ENCODE measurements at places on chromosomes 1 and 21.

- no peak for DNase-seq
Observed at GRCh38 chr1:204506201-204506968, 9.8 kb upstream of the MDM4 start.

DNA sequence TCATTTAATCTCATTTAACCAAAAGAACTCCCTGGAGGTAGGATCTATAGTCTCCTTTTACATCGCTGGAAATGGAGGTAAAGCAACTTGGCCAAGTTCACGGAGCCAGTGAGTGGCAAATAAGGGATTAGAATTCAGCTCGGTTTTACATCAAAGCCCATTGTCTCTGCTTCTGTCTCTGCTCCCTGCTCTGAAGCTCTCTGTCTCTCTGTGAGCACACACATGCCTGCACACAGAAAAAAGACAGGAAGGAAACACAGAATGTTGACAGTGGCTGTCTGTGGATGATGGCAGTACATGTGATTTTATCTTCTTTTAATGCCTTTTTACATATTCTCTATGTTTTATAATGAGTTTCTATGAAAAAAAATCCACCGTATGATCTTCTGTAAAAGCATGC is 8.9 kb upstream of the DHRS3 start:
- DNase-seq, result no peak

DNA sequence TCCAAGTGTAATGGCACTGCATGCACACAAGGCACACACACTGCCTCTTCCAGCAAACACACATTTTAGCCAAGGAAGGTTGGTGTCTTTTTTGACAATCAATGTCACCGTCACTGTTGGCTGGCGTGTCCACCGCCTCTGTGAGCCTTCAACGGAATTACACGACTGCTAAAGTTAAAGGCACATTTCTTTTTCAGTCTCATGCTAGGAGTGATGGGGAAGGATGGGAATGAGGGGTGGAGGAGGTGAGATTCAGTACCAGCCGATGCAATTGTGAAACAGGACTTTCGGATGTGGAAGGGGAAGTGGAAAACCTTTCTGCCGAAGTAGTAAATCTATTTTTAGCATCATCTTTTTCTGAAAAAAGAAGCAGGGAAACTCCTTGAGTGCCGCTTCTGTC is 1.4 kb downstream of the ELAVL4 start:
- no peak for DNase-seq

GRCh38 chr1:108046026-108046425 is 81.0 kb upstream of the VAV3 start:
- no peak for DNase-seq

DNA sequence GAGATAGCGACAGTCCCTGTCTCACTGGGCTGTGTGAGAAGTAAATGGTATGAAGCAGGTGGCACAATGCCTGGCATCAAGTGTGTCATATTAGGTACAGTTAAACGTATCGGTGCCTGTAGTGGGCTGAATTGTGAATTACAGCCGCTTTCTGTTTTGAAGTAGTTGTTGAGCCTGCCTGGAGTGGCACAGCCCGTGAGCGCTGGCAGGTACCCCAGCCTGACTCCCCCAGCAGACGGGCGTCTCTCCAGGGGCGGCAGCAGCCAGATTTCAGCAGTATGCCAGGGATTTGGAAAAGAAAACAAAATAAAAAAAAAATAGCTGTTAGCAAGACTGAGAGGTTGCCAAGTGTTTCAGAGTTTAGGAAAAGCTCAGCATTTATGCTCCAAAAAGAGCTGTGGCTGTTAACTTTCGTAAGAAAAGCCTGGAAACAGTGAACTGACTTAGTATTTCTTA is 26.6 kb upstream of the GPR153 start:
- no peak for DNase-seq

- DNase-seq, result peak; percentile 27
Observed at GRCh38 chr1:61184040-61184713, 101.8 kb downstream of the NFIA start.

DNA sequence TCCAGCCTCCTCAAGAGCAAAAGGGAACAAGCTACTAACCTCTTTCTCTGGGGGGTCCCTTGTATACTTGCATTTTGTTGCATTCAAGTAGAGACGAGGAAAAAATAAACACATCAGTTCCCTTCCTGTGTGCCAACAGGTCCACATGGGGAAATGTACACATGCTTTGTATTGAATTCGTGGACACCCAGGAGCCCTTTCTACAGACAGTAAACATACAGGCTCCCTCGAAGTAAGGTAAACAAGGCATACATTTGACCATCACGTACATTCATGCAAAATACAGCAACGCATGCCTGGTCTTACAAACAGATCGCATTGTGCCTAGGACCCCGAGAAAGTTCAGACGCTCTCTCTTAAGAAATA is 1.1 kb downstream of the KCND3 start:
- no peak for DNase-seq

DNA sequence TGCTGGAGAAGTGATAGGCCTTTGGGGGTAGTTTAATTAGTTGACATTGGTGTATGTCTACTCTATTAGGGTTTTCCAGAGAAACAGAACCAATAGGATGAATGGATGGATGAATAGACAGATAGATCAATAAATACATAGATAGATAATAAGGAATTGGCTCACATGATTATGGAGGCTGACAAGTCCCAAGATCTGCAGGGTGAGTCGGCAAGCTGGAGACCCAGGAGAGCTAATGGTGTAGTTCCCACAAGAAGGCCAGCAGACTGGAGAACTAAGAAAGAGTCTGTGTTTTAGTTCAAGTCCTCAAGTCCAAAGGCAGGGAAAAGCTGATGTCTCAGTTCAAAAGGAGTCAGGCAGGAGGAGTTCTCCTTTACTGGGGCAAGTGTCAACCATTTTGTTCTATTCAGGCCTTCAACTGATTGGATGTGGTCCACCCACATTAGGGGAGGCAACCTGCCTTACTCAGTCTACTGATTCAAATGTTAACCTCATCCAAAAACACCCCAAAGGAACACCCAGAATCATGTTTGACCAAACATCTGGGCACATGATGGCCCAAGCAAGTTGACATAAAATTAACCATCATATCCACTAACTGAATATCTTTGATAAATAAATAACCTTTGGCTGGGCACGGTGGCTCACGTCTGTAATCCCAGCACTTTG is 4.5 kb upstream of the SDE2 start:
- DNase-seq, result no peak

- DNase-seq, result no peak
Observed at GRCh38 chr1:224456637-224456953, 22.0 kb upstream of the WDR26 start.

- DNase-seq, result no peak
Observed at GRCh38 chr1:5690898-5691297, 301.3 kb downstream of the NPHP4 start.

GRCh38 chr1:151546011-151546925 is 6.2 kb downstream of the TUFT1 start:
- no peak for DNase-seq

DNA sequence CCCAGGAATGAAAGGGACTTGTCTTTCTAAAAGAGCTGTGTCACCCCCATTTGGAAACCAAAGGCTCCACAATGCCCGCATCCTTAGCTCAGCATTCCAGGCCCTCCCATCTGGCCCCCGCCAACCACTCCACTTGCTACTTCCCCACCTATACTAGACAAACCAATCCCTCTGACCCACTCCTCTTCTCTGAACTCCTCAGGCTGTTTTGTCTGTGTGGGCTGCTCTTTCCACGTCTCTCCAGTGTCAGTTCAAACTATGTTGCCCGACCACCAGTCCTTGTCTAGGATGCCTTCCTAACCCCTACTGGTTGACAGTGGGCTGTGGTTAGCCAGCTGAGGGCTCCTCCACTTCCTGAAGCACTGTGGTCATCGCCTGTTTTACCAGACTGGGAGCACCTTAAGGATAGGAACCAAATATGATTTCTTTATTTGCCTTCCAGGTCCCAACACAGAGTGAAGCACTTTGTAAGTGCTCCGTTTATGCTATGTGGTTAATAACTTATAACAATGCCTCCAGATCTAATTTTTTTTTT is 8.1 kb upstream of the COA7 start:
- no peak for DNase-seq

- no peak for DNase-seq
Observed at GRCh38 chr1:114395863-114396262, 115.1 kb downstream of the TRIM33 start.

DNA sequence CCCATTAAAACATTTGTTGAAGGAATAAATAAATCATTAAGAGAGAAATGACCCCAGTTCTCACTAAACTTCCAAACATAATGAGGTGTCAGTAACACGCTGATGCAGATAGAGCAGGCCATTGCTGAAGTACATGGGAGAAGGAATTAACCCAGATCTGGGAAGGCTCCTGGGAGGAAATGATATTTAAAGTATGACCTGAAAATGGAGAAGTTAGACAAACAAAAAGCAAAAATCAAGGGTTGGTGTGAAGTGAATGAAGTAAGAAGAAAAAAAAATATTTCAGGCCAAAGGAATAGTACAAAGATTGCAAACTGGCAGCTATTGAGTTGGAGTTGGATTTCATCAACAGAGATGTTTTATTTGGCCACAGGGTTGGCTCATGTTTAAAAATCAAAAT is 71.4 kb downstream of the RGS2 start:
- no peak for DNase-seq

GRCh38 chr1:202982715-202983430 is 15.8 kb upstream of the CYB5R1 start:
- DNase-seq, result no peak

GRCh38 chr1:53327182-53327913 is 522 bp downstream of the LRP8 start:
- DNase-seq, result no peak

- no peak for DNase-seq
Observed at GRCh38 chr1:224407571-224408293, 26.9 kb downstream of the WDR26 start.

DNA sequence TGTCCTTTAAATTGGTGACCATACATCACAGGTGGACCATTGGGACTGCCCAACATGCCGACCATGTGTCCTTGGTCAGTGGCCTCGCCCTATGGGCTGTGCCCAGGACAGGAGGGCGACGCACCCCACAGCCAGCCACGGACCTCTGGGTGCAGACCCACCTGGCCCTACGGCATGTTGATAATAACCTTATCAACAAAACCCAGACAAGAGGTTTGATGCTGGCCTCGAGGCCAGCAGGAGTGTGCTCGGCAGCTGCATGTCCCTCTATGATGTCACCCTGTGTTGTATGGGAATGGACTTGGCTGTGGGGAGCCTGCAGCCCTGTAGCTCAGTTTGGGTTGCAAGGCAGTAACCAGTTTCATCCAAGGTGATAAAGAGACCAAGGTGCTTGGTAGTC is 32.1 kb downstream of the SLC37A1 start:
- no peak for DNase-seq

DNA sequence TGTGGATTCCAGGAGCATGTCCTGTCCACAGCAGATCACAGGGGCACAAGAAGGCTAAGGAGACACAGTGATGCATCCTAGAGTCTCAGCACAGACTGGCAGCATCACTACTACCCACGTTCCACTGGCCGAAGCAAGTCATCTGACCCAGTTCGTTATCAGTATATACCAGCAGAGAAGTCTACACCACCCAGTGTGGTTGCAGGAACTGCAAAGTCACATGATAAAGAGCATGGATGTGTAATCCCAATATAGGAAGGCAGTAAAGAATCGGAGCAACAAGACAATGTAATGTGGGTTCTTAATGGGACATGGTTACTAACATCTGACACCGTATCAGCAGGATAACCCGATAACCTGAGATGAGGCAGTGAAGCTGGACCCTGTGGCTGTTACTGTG is 246.6 kb downstream of the RRAGC start:
- no peak for DNase-seq

GRCh38 chr1:39861003-39861402 is 22.3 kb downstream of the TRIT1 start:
- DNase-seq, result no peak

- DNase-seq, result no peak
Observed at GRCh38 chr1:228030451-228031201, 23.8 kb downstream of the WNT3A start.

GRCh38 chr1:111630567-111630966 is 11.0 kb downstream of the RAP1A start:
- DNase-seq, result no peak

- DNase-seq, result no peak
Observed at GRCh38 chr1:202811296-202812175, 782 bp downstream of the PCAT6 start.

- no peak for DNase-seq
Observed at GRCh38 chr1:193520472-193520871, 334.1 kb upstream of the B3GALT2 start.

DNA sequence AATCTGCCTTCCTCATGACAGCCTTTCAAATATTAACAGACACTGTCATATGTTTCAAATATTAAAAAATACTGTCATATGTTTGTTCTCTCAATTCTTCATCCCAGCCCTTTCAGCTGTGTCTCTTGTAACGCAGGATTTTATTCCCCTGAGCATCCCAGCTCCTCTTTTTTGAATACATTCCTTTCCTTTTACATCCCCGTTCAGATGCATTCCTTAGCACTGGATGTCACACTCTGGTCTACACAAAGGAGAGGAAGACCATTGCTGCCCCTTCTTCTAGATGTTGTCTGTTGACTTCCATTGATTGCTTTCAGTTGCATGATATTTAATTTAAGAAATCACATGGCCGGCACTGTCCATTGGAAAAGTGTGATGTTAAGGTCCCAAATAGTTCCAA is 117.4 kb upstream of the PAXBP1 start:
- no peak for DNase-seq

DNA sequence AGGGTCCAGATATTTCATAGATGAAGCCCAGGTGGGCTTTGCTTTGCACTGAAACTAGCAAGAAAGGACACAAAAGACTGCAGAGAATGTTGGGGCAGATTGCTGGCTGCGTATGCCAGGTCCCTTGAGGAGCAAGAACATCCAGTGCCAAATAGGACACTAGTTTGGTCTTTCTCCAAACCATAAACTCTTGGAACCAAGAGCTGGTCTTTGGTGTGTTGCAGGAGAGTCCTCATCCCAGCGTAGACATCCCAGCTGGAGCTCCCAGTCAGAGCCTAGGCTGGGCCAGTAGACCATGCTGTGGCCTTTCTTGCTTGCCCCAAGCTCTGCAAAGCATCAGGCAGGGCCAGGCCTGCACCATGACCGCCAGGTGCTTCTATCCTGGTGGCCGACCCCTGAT is 87.5 kb downstream of the ATP5PO start:
- DNase-seq, result no peak

DNA sequence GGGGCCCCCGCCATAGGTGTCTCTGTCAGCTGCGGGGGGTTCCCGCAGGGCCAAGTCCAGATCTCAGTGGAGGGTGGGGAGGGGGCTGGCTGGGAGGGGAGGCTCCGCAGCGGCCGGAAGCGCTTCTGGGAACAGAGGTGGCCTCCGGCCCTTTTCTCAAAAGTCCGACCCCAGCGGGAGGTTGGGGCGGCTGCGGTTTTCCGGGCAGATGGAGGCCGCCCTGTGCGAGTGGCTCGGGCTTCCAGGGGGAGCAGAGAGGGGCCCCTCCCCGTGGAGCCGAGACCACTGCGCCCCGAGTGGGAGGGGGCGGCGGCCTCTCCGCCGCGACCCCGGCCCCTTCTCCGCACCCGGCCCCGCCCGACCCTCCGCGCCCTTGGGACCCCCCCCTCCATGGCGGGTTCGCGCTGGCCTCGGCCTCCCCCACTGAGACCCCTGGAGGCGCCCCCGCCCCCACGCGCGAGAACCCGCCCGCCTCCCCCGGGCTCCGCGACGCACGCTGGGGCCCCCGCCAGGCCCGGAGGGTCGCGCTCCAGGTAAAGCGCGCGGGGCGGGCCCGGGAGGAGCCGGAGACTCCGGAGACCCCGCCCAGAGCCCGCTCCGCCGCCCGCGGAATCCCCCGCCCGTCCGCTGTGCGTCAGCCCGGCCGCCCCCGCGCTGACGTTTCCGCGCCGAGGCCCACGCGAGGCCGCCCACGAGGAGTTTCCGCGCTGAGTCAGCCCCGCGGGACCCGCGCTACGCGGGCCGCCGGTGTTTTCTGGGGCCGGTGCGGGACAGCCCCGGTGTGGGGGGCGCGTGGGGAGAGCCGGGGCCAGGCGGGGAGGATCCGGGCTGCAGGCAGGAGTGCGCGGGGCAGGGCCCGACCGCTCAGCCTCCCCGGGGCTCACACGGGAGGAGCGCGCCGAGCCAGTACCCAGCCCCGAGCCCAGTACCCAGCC is 5.2 kb downstream of the TNFRSF18 start:
- DNase-seq, result no peak
